ENCODE measurements at places on chromosomes 5 and 9.

- DNase-seq: no peak
Measured at GRCh38 chr9:93028448-93029006, 30.0 kb upstream of the SUSD3 start.

GRCh38 chr5:57478826-57479225 lies 3.8 kb downstream of the ACTBL2 start:
- DNase-seq: no peak

DNA sequence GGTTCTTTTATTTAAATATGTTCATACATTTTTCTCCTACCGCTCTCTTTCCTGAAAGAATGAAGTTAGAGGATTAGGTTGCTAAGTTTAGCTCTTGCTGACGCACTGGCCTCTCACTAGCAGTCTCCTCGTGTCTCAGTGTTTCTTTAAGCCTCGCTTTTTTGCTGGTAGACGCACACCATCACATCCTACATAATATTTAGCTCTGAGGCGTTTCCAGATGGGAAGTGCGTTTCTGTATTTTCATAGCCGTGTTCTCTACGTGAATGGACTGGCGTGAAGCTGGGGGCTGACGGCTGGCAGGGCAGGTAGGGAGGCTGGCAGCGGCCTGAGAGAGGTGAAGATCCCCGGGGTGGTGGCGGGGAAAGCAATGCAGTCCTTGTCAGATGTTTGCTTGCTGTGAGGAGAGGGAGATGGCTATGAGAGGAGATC lies 79.2 kb upstream of the SPRY4 start:
- no peak for DNase-seq

- DNase-seq: peak; percentile 36
Measured at GRCh38 chr5:121273833-121274433, 577.7 kb upstream of the FTMT start.

GRCh38 chr5:40166802-40167201 lies 512.9 kb upstream of the PTGER4 start:
- no peak for DNase-seq

- DNase-seq: no peak
Measured at GRCh38 chr5:1552521-1553255, 28.9 kb upstream of the LPCAT1 start.

- no peak for DNase-seq
Measured at GRCh38 chr5:143140492-143141203, 262.8 kb downstream of the NR3C1 start.

- DNase-seq: no peak
Measured at GRCh38 chr9:121277026-121277425, 9.1 kb downstream of the GSN start.

GRCh38 chr9:128122809-128123175 lies 4.7 kb downstream of the PTGES2 start:
- no peak for DNase-seq

DNA sequence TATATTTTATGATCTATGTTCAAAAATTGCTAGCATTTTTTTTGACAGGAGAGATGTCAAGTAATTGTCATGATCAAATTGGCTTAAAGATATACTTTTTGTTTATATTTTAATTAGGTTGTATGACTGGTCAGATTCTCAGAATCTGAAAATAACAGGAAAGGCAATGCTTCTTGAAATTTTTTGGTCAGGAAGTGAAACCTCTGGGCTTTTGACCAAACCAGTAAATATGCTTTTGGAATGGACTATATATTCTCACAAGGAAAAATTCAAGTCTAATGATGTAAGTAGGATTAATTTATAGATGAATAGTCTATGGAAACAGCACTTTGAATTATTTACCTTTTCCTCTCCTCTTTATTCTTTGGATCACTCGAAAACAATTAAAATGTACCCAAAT lies 52.3 kb downstream of the SLF1 start:
- DNase-seq: no peak

GRCh38 chr9:99852617-99853016 lies 30.9 kb downstream of the NR4A3 start:
- no peak for DNase-seq

- DNase-seq: no peak
Measured at GRCh38 chr9:23088932-23089364, 642.3 kb downstream of the DMRTA1 start.

GRCh38 chr5:173972925-173973615 lies 15.9 kb upstream of the C5orf47 start:
- peak; percentile 59 for DNase-seq

- DNase-seq: no peak
Measured at GRCh38 chr5:73218552-73219171, 45.7 kb downstream of the TMEM174 start.

DNA sequence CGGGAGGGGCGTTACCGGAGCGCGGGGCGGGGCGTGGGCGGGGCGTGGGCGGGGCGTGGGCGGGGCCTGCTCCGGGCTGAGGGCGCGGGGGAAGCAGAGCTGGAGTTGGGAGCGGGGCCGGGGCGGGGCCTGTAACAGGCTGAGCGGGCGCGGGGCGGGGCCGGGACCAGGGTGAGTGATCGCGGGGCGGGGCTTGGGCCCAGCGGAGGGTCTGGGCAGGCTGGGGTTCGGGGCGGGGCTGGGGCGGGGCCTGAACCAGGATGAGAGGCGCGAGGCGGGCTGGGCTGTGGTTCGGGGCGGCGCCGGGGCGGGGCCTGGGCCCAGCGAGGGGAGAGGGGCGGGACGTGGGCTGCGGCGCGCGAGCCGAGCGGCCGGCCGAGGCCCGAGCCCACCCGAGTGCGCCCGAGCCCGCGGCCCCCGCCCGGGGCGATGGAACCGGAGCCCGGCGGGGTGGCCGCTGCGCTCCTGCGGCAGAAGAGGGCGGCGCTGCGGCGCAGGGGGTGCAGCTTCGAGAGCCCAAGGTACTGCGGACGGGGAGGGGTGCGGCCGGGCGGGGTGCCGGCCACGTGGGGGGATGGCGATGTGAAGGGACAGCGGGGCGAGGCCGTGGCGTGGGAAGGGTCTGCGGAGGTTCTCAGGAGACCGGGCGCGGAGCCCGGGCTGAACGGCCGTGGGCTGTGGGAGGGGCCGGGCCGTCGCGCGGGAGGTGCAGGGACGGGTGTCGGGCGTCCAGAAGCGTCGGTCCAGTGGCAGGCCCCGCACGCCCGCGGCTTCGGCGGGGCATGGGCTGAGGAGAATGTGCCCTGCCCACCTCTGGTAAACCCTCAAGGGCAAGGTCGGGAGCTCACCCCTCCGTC lies 39.5 kb upstream of the GARNL3 start:
- peak; percentile 65 for DNase-seq

GRCh38 chr9:100086097-100086635 lies 12.6 kb downstream of the ERP44 start:
- DNase-seq: no peak

DNA sequence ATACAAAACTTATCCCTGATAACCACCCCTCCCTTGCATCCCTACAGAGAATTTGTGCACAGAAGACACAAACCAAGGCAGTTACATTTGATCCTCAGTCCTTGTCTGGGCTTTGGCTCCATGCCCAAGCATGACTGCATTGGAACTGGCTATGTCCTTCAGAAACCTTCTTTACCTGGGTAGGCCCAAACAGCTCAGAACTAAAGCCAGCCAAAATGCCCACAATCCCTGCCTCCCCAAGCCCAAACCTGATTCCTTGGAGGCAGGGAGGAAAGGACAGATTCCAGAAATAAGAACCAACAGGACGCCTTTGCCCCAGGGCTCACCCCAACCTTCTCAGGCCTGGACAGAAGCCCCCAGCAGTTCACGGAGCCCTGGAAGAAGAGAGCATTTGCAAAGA lies 8.2 kb downstream of the IL17B start:
- no peak for DNase-seq

- DNase-seq: no peak
Measured at GRCh38 chr9:74861773-74862474, 25.8 kb downstream of the TRPM6 start.

GRCh38 chr9:69715096-69715495 lies 42.9 kb upstream of the APBA1 start:
- no peak for DNase-seq

- no peak for DNase-seq
Measured at GRCh38 chr5:175862131-175863012, 9.0 kb upstream of the CPLX2 start.

GRCh38 chr5:142998316-142999020 lies 228.3 kb downstream of the ARHGAP26 start:
- DNase-seq: no peak

DNA sequence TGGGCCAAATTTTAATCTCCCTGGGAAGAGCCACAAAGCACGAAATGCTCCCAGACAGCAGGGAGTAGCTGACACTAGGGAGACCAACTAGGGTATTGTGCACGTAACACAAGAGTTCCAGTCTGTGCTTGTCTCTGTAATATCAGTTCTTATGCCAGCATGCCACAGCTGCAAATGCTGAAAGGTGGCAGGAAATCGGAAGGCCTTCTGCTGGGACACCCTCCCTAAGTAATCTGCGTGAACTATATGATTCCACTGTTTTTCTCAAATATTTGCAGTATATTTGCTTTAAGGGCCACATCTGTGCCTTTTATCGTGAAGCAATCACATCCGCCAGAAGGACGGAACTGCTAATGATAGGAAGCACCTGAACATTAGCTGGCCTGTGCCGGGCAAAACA lies 12.6 kb downstream of the VLDLR start:
- DNase-seq: no peak

DNA sequence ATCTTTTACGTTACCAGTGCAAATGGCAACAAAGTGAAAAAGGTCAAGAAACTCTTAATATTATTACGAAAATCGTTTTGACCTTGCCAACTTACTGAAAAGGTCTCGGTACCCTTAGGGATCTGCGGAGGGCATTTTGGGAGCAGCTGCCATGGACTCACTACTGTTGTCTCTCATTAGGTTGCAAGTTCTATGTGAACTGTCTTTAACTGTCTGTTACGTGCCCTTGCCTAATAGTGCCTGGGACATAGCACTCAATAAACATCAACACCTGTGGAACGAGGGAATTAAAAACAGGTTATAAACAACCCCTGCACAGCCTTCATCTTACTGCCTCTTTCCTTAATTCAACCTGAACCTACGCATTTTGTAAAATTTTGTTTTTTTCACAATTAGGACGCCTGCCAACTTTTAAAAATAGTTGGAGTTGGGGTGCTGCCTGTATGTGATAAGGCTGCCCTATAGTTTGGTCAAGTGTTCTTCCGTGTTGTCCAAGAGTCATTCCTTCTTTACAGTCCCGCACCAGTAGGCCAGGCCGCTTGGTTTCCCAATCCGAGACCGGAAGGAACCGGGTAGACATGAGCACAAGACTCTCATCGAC lies 527 bp upstream of the SREK1 start:
- DNase-seq: no peak

- DNase-seq: no peak
Measured at GRCh38 chr9:87525546-87526303, 28.1 kb downstream of the DAPK1 start.

DNA sequence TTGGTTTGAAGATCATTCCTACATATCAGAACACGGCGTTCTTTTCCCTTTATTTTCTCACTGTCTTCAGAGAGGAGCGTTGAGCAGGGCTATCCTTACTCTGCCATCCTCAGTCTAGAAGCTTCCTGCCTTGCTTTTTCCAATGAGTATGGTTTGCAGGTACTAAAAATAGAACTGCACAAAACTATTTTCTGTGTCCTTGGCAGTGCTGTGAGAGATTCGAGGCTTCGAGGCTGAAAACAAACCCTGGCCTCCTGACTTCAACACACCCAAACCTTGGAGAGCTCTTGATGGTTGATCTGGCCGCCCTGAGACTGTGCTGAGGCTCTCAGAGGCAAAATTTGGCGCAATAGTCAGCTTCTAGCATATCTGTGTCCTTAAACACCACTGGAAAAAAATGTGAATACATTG lies 78.9 kb downstream of the GOLPH3 start:
- no peak for DNase-seq

- DNase-seq: peak; percentile 35
Measured at GRCh38 chr9:78121488-78121887, 89.9 kb upstream of the GNAQ start.

- DNase-seq: no peak
Measured at GRCh38 chr5:110251366-110251765, 475.1 kb downstream of the TMEM232 start.

DNA sequence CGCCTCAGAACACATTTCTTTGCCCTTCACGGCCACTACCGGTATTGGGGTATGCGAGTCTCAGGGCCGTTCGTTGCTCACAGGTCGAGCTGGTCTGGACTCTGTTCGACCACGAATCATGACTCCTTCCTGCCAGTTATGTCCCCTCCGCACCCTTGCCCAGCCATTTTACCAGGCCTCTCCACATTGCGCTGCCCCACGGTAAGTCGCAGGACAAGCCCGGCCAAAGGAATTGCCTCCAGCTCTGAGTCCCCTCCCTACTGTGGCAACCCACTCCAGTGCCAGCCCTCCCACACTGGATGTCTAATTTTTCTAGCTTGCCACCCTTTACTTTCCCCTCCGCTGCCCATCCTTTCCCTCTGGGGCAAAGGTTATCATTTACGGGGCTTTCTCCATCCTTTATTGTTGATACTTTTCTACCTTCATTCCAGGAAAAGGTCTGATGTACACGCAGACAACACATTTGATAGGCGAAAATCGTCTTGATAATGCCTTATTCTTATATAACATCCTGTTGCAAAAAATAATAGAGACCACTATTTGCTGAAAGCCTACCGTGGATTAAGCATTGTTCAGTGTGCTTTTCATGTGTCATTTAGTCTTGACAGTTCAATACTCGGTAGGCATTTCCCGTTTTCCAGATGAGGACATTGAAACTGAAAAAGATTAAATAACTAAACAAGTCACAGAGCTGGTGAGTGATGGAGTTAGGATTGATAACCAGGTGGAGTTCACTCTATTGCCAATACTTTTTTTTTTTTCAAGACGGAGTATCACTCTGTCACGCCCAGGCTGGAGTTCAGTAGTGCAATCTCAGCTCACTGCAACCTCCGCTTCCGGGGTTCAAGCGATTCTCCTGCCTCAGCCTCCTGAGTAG lies 958 bp upstream of the HSPA5 start:
- no peak for DNase-seq

- no peak for DNase-seq
Measured at GRCh38 chr9:21432672-21433425, 7.4 kb upstream of the IFNA1 start.

- DNase-seq: no peak
Measured at GRCh38 chr9:97176206-97176605, 131.3 kb upstream of the CCDC180 start.

GRCh38 chr5:65482736-65483545 lies 1.2 kb upstream of the ADAMTS6 start:
- peak; percentile 64 for DNase-seq

DNA sequence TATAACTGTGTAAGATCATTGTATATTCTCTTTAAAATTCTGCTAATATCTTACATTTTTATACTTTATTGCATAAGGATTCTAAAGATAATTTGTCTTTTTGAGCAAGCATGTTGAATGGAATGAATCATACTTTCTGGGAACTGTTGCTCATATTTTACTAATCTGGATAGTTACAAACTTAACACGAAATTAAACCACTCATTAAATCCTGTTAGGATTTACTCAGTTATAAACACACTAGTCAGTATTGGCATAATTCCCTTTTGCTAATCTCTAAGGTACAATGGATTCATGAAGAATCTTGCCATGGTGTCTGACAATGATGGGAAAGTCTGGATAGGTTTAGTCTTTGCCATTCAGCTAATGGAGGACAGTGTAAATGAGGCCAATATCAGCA lies 338.1 kb upstream of the SMC2 start:
- DNase-seq: no peak

DNA sequence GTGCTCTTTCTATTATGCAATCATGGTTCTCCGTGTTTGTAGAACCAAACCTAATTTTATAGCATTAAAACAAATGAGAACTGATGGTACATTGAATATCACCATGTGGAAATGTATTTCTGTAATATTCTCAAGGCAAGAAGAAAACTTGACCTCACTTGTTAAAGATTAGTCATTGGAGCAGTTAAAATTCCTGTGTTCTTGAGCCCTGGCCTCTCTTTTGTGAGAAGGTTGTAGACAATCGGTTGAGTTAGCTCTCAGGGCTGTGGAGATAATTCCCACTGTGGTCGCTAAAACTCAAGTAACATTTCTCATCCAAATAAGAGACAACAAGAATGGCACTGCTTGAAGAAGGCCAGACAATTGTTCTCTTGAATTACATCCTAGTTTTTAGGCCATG lies 216.0 kb upstream of the KLF4 start:
- DNase-seq: no peak

Measured in smooth muscle cell of the brain vasculature (primary cell).